ENCODE measurements at places on chromosomes 12 and 14.

DNA sequence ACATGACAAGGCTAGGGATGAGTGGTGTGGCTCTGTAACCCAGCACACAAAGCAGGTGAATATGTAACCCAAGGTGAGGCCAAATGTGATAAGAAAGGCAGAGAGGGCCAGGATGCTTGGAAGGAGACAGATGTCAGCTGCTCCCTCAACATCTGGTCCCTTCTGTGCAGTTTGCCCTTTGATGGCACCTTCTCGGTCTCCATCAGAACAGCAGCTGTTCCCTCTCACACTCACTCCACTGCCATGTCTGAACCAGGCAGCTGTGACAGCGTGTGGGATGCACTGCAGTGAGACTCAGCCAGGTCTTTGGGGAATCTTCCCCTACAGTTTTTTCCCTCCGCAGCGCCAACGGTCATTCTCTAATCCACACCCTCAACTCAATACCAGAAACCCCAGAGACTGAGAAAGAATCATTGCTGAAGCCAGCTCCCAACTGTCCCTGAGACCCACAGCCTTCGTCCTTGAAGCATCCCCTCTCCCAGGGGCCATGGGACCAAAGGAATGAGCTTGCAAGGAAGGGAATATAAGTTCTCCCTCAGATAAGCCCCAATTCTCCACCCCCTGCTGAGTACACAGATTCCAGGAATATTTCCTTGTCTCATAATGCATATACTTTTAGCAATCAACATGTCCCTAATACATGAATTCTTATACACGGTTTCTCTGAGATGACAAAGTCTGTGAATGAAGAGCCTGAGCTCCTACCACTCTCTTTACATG is 230.0 kb downstream of the GLT1D1 start:
- no peak for DNase-seq

- no peak for DNase-seq
Observed at GRCh38 chr14:92969430-92969829, 46.5 kb downstream of the CHGA start.

- DNase-seq = no peak
Observed at GRCh38 chr12:108905725-108906124, 25.8 kb downstream of the DAO start.

DNA sequence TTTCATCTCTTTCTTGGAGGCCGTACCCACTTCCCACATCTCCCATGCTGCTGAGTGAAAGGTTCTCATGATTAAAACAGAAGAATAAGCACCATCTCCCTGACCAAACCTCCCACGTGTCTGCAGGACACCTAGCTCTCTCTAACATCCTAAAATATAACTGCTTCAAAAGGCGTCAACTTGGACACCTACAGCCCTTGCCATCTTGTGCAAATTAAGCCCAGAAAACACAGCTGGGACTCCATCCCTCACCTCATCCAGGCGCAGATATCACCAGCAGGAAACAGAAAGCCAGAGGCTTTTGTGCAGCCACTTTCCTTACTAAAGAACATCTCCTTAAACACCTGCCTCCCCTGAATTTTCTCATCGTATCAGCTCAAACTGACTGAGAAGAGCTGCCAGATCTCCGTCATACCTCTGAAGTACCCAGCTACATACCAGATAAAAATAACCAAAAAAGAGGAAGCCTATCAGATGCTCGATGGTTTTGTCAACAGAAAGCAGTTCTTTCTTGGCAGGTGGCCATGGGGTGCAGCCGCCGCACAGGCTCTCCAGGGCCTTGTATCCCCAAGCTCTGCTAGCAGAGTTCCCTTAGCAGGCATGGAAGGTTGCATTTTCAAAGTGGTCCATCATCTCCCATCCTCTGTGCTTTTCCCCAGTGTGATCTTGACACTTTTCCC is 28.8 kb downstream of the MAP3K9 start:
- DNase-seq = no peak

- DNase-seq = no peak
Observed at GRCh38 chr12:100962086-100962712, 167.6 kb downstream of the ANO4 start.

- DNase-seq = no peak
Observed at GRCh38 chr14:61603736-61604135, 91.6 kb upstream of the HIF1A start.

DNA sequence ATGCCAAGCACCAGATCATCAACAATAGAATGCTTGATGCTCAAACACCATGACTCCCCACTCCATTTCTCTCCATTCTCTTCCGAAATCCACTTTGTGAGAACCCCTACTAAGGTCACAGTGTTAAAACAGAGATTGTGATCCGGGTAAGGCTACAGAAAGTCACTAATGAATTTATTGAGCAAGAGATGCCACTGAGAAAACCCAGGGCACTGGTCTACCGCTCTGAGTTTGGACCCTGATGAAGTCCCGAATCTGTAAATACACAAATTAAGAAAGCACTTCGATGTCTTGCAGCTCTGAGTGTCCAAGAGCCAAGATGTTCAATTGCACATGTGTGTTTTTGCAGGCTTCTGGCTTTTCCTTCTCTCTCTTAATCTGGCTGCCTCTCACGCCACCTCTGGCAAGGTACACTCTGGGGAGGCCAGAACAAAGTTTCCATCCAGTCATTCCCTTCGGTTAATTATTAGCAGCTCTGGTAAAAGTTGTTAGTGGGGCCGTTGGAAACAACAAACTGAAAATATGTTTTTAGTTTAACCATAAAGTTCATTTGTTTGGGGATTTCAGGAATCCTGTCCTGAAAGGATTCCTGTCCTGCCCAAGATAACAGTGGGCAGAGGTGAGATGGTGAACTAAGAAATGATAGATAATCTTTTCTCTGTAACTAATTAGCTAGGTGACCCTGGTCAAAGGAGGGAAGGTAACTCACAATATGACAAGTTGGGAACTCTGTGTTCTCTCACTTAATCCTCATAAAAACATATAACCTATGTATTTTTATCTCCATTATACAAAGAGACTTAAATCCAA is 75.4 kb downstream of the BTG1 start:
- DNase-seq = no peak

DNA sequence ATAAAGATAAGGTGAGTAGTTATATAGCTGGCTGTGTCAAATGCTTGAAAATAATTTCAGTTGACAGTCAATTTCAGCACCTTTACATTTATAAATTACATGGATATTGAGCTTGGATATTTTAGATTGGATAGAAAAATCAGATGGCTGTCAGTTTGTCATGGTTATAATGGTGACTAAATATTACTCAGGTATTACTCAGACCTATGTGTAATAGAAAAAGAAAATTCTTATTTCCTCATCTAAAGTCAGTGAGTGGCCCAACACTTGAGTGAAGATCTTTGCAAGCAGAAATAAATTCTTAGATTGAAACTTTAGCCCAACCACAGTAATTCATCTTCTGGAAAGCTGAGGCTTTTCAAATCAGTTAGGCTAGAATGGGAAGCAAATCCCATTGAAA is 354.4 kb downstream of the NAV3 start:
- no peak for DNase-seq

DNA sequence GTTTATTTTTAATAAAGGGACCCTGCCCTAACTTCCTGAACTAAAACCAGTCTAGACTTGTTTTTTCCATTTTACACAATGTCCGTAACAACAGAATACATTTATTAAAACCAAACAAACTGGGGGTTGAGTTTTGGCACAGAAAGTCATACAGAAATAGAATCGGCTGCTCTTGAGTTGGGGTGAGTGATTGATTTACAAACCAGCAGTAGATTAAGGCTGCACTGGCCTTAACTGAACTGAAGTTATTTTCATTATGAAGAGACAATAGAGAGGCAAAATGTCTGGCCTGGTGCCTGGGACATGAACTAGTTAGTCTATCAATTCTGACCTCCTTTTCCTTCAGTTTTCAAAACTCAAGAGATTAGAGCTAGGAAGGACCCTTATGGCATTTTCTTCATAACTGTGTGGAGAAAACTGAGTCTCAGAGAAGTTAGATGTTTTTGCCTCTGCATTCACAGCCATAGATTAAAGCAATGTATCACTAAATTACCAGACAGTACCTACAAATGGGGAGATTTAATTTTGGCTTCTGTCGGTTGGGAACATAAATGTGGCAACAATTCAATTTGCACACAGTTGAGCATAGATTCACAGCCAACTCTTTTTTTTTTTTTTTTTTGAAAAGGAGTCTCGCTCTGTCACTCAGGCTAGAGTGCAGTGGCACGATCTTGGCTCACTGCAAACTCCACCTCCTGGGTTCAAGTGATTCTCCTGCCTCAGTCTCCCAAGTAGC is 19.8 kb upstream of the MGP start:
- no peak for DNase-seq

- DNase-seq = no peak
Observed at GRCh38 chr12:47876440-47876960, 28.3 kb downstream of the VDR start.

DNA sequence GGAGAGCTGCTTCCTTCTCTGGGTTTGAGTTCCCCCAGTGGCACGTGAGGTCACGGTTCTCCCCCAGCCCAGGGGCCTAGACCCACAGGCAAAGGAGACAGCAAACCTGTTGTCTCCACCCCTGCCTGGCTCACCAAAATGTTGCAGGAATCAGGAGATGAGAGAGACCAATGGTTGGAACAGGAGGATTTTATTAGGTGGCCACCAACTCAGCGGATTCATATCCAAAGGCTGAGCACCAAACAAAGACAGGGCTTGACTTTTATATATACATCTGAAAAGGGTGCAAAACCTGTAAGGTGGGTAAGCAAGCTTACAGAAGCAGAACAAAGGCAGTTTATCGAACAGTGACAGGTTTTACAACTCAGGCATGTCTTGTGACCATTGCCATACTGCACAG is 9.2 kb upstream of the ADAM21 start:
- DNase-seq = peak; percentile 11

DNA sequence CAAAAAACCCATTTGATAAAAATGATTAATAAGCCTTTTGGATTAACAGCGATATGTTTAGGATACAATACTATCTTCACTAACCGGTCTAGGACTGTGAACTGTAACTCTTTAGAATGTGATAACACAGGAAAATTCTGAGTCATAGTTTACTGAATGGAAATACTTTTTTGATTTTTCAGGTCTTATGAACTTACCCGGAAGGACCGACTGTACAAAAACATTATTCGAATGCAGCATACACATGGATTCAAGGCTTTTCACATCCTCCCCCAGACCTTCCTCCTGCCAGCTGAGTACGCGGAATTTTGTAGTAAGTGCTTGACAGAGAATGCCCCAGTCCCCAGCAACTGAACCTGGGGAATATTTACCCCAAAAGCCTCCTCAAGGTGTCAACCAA is 29.0 kb downstream of the TTLL5 start:
- no peak for DNase-seq

DNA sequence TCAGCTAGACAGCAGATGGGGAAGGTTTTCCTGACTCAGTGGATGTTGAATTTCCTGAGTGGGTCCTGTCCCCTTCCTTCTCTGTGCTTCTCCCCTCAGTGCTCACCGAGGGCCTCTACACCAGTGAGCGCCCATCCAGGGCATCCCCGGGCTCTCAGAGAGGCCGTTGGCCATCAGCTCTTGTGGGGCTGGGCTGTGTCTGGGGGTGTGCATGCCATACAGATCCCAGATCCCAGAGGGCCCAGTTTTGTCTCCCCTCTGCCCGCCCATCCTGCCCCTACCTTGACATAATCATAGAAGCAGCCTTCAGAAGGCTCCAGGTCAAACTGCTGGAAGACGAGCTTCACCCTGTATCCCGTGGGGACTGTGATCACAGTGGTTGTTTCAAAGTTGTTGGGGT is 1.1 kb downstream of the C1R start:
- DNase-seq = no peak

DNA sequence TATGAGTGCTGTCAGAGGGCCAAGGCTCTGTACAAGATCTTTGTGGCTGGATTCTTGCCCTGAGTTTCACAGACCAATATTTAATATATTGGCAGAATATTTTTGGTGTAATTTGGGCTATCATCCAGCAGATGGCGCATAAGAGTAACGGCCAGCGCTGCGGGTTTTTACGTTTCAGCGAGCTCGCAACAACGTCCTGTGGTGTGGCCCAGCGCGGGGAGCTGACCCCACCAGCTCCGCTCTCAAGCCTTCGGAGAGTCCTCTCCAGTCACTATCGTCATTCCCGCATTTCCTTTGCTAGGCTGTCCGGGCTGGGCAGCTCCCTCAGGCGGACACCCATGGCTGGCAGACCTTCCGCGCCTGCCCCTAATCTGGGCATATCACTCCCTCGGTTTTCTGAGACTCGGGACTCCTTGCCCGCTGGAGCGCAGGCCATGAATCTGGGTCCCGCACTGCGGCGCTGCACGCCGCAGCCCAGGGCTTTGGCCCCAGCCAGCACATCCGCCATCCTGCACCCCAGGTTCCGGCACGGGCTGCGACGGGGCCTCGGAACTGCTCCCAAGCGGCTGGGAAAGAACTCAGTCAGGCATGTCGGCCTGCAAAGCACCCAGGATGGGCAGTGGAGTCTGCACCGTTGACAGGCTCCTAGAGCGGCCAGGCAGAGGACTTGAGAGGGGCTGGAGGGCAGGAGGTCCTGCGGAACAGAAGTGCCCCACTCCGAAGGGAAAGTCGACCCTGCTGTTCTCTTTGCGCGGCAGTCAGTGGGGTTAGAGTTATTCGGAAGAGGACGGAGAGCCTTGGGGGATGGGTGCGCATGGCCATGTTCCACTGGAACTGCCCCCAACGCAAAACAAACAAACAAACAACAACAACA is 18.4 kb downstream of the OLR1 start:
- DNase-seq = peak; percentile 46

DNA sequence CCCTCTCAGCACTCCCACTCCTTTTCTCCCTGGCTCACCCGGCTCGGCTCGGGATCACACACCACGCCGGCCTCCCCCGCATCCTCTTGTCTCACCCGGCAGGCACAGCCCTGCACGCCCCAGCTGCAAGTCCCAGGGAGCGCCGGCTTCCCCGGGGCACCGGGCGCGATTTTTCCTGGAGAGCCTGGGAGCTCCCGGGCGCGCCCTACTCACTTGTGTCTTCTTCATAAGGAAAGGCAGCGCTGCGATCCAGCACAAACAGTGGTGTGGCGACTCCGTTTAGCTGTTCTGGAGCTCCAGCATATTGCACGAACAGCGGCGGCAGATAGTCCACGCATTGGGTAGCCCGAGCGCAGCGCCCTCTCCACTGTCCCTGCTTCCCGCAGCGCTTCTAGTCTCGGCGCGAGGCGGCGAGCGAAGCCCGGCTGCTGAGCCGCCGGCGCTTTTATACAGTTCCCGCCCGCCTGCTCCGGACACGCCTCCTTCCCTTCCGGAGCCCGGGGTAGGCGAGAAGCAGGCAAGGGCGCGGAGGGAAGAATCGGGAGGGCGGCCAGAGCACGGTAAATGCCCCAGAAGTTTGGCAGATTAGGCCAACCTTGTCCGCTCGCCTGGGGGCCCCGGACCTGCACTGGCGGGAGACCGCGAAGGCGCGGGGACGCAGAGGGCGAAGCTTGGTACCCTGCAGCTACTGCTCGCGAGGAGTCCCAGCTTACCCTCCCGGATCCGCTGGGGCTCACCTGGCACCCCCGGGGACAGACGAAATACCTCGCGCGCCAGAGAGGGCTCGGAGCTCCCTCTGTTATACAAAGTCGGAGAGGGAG is at the start of gene KITLG:
TSS of gene KITLG (minus strand) at position 421 of the 821 bp plus-strand sequence. CDS start at position 228, 193 bp downstream.
- peak; percentile 50 for DNase-seq

DNA sequence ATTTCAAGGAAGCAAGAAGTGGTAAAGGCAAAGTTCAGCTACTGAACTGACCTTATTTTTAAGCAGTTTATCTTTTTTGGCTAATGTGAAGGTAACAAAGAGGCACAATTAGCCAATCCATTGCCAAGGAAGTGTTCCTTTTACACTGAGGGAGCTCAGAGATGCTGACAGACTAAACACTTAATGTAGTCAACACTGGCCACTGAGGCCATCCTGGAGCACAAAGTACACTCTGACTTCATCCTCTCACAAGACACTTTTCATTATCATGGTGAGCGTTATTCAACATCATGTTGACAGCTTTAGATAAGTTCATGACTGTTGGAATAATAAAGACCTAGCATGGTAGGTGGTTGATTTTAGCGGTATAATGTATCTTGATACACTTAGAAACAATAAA is 89.9 kb downstream of the ADAMTS20 start:
- DNase-seq = peak; percentile 1

- DNase-seq = no peak
Observed at GRCh38 chr12:79046021-79046420, 181.4 kb downstream of the SYT1 start.
